ENCODE measurements at places on chromosomes 7 and 10.

GRCh38 chr10:122954731-122955050 lies 664 bp upstream of the C10orf88 start:
- no peak for DNase-seq
- H3K4me3 ChIP-seq = peak overlapping the region; percentile 80
- H3K27ac ChIP-seq = peak overlapping the region; percentile 75

GRCh38 chr7:117072620-117073118 lies 119.4 kb downstream of the ST7 start:
- no peak overlapping the region for H3K4me3 ChIP-seq
- H3K27me3 ChIP-seq = no peaks in the 10 kb centered on the region
- no peak overlapping the region for H3K27ac ChIP-seq
- no peaks in the 10 kb centered on the region for H3K36me3 ChIP-seq
- H3K4me1 ChIP-seq = peaks cover 28% of the 10 kb centered on the region
- DNase-seq = peak; percentile 71

DNA sequence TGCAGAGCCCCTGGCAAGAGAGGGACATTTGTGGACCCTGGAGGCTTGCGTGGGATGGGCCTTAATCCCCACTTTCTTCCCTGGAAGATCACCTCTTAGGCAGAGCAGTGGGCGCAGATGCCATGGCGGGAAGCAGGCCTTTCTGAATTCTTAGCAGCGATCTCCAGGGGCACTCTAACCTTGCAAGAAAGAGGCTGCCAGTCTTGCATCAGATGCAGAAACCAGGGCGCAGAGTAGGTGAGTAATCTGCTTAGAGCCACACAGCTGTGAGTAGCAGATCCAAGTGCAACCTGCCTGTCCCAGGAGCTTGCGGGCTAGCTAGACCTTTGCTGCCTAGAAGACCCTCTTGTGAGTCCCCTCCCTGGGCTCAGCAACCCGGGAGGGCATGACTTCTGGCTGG lies 40.0 kb downstream of the KCTD7 start:
- DNase-seq = no peak
- no peaks in the 10 kb centered on the region for H3K4me1 ChIP-seq
- no peaks in the 10 kb centered on the region for H3K36me3 ChIP-seq
- no peak overlapping the region for H3K4me3 ChIP-seq

DNA sequence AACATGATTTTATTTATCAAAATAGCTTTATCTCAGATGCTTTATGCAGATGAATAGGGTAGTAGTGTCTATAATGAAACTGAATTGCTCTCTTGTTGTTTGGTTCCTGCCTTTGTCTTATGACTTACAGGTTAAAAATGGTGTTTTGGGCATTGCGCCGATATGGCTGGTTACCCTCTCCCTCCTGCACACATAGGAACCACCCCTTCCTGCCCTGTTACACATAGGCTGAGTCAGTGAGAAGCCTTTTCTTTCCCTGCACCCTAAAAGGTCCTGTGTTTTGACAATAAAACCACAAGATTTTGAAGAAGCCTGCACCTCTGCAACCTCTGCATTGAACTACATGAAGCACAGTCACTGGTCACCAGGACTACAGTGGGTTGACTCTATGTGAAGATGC lies 655.8 kb upstream of the ANKRD30A start:
- H3K4me1 ChIP-seq = no peaks in the 10 kb centered on the region
- H3K27me3 ChIP-seq = no peaks in the 10 kb centered on the region
- no peak for DNase-seq
- H3K36me3 ChIP-seq = no peaks in the 10 kb centered on the region
- no peak overlapping the region for H3K27ac ChIP-seq

- H3K27me3 ChIP-seq = no peaks in the 10 kb centered on the region
- no peak overlapping the region for H3K4me3 ChIP-seq
- no peaks in the 10 kb centered on the region for H3K4me1 ChIP-seq
- DNase-seq = peak; percentile 49
- H3K27ac ChIP-seq = no peak overlapping the region
- no peaks in the 10 kb centered on the region for H3K36me3 ChIP-seq
Measured at GRCh38 chr10:48478980-48479811, 125.7 kb downstream of the ARHGAP22 start.

GRCh38 chr7:1608318-1608717 lies 38.5 kb upstream of the PSMG3 start:
- H3K27ac ChIP-seq = no peak overlapping the region
- no peaks in the 10 kb centered on the region for H3K36me3 ChIP-seq
- DNase-seq = no peak
- H3K27me3 ChIP-seq = peaks cover 46% of the 10 kb centered on the region
- no peak overlapping the region for H3K4me3 ChIP-seq

DNA sequence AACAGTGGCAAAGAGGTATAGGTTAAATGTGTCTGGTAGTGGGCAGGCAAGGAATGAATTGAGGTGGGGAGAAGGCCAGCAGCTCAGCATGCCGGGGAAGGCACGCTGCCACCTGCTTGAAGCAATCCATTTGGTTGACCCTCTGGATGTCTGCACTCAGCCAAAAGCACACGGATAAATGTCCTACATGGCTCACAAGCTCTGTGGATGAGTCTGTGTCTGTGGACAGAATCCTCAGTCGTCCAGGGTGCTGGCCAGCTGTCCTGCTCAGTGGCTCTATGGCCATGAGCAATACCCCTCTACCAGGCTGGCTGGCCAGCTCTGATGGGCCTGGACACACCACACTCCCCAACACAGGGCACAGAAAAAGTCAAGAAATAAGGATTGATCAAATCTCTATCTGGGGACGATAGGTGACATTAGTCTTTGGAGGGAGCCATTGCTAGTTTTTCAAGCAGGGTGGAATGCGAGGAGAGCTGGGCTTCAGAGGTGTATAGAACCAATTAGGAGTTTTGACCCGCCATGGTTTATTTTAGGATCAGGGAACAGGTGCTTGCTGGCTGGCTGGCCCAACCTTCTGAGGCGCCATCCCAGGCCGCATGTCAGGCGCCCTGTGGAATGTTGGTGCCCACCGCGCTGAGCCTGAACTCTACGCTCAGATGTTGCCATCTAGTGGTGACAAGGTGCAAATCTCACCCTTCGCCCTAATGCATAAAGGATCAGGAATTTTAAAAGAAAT lies 493.4 kb downstream of the TNS3 start:
- H3K4me1 ChIP-seq = peaks cover 8% of the 10 kb centered on the region
- DNase-seq = peak; percentile 77
- no peak overlapping the region for H3K27ac ChIP-seq
- H3K36me3 ChIP-seq = no peaks in the 10 kb centered on the region
- no peaks in the 10 kb centered on the region for H3K27me3 ChIP-seq

DNA sequence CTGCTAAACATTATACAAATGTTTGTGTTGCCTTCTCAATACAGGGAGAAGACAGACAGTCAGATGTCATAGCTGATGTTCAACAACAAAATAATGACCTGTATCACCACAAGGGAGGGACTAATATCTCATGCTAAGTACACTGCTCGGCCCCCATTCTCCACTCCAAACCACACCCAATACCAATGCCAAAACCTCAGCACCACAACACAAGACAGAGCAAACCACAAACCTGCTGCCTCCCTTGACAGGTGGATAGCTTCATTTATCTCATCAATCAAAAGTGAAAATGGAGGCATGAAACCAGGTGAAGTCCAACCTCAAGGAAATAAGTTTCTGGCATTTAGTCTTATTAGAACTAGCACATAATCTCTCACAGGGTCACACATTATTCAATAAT lies 109.5 kb downstream of the PARD3 start:
- no peak for DNase-seq
- H3K4me1 ChIP-seq = peaks cover 90% of the 10 kb centered on the region
- no peaks in the 10 kb centered on the region for H3K27me3 ChIP-seq
- peak overlapping the region; percentile 72 for H3K27ac ChIP-seq

DNA sequence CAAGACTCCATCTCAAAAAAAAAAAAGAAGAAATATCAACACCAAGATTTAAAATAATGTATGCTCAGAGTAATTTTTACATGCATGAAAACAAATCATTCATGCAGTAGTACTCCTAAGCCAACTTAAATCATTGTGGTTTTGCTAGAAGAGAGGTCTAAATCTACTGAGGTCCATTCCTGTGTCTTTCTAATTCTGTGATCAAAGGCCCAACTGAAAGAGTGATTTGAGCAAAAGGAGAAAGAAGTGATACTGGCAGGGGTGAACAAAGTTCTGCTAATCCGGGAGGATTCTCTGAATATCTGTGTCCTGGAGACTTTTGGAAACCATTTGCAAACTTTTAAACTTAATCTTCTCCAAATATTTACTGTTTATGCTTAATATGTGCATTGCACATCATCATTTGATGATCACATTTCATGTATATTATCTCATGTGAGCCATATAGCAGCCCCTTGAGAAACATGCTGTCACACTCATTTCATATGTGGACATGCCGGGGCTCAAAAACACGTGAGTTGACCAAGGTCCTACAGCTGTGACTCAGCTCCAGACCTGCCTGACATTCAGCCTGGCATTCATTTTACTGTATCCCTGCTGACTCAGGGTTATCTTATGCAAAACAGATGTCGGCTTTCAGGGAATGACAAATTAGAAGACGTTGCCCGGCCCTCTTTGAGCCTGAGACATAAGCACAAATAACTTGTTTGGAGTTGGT lies 76.4 kb downstream of the FAM107B start:
- H3K4me3 ChIP-seq = no peak overlapping the region
- H3K27ac ChIP-seq = no peak overlapping the region
- no peaks in the 10 kb centered on the region for H3K36me3 ChIP-seq

DNA sequence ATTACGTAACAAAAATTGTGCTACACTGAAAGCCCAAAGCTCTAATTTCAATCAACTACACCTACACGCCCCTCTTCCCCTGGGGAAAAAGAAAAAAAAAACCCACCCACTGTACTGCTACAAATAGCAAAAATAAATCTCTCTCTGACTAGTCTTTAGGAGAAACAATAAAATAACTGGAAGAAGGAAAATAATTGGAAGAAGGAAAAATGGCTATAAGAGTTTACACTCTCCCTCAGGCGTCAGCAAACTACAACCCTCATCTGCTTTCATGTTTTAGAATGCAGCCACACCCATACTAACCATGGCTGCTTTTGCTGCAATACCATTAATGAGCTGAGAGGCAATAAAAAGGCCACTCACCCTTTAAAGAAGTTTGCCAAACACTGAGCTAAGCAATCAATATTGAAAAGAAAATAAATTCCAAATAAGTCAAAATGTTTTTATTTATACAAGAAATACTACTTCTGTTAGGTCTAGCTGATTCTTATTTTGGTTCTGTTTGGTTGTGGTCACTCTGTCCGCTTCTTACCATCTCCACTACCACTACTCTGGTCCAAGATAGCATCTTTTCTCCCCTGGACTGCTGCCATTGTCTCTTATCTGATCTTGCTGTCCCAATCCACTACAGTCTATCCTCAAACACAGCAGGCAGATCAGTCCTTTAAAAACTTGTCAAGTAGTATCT lies 3.8 kb downstream of the MINDY3 start:
- H3K4me1 ChIP-seq = peaks cover 46% of the 10 kb centered on the region
- H3K27me3 ChIP-seq = no peaks in the 10 kb centered on the region
- H3K4me3 ChIP-seq = no peak overlapping the region

- H3K4me3 ChIP-seq = no peak overlapping the region
- no peaks in the 10 kb centered on the region for H3K36me3 ChIP-seq
- no peak for DNase-seq
- no peaks in the 10 kb centered on the region for H3K4me1 ChIP-seq
Measured at GRCh38 chr10:7513936-7514335, 103.1 kb upstream of the SFMBT2 start.

- H3K27me3 ChIP-seq = no peaks in the 10 kb centered on the region
- no peak for DNase-seq
- peaks cover 70% of the 10 kb centered on the region for H3K4me1 ChIP-seq
- H3K36me3 ChIP-seq = no peaks in the 10 kb centered on the region
- peak overlapping the region; percentile 77 for H3K27ac ChIP-seq
Measured at GRCh38 chr7:44636926-44637325, 30.5 kb downstream of the OGDH start.

DNA sequence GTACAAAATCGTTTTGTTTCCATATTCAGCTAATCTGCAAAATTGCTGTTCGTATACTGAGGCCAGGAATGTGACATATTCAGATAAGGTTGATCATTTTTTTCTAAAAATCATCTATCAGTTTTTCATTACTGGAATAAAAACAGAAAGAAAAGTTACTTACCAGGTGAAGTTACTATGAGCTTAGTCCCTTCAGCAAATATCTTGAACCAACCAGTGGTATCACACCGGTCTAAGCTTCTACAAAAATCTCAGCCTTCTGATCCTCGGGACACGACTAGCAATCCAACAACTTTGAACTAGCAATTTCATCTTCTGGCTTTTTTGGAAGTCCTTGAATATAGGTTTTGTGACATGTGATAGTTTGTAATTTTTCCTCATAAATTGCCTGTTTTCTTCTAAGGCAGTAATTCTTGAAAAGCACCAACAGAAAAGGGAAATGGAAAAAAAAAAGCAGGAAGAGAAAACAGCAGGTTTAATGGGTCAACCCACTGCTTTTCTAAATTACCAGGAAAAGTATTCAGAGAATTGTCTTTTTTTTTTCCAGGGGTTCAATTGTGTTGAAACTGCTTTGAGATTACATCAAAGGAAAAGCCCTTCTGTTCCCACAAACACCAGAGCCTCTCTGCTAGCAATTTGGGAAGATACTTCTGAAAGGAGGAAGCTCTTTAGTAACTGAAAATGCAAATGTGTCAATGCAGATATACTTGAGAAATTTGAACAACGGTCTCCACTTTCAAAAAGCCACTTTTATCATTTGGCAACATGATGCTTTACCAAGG lies 2.9 kb upstream of the TARP start:
- H3K4me1 ChIP-seq = no peaks in the 10 kb centered on the region
- H3K27ac ChIP-seq = no peak overlapping the region
- no peaks in the 10 kb centered on the region for H3K36me3 ChIP-seq
- H3K27me3 ChIP-seq = no peaks in the 10 kb centered on the region

DNA sequence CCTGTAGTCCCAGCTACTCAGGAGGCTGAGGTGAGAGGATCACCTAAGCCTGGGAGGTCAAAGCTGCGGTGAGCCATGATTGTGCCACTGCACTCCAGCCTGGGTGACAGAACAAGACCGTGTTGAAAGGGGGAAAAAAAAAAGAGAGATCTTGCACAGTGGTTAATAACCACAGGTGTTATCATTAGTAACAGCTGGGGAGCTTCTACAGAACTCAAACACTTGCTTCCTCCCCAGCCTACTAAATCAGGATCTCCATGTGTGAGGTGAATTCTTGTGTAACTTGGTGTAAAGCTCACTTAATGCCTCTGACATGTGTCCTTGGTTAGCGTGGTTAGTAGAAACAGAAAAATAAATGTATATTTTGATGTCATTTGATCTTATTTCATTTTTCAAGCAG lies 43.9 kb upstream of the BMS1 start:
- H3K36me3 ChIP-seq = no peaks in the 10 kb centered on the region
- no peaks in the 10 kb centered on the region for H3K27me3 ChIP-seq
- H3K27ac ChIP-seq = no peak overlapping the region
- DNase-seq = no peak
- no peaks in the 10 kb centered on the region for H3K4me1 ChIP-seq
- H3K4me3 ChIP-seq = no peak overlapping the region

- no peaks in the 10 kb centered on the region for H3K4me1 ChIP-seq
- H3K27me3 ChIP-seq = no peaks in the 10 kb centered on the region
- no peaks in the 10 kb centered on the region for H3K36me3 ChIP-seq
- H3K4me3 ChIP-seq = no peak overlapping the region
- no peak overlapping the region for H3K27ac ChIP-seq
Measured at GRCh38 chr7:130345136-130345535, 520 bp downstream of the CPA5 start.

Measured in sigmoid colon (tissue), 7 donors.